ENCODE measurements at places on chromosomes 7 and 10.

DNA sequence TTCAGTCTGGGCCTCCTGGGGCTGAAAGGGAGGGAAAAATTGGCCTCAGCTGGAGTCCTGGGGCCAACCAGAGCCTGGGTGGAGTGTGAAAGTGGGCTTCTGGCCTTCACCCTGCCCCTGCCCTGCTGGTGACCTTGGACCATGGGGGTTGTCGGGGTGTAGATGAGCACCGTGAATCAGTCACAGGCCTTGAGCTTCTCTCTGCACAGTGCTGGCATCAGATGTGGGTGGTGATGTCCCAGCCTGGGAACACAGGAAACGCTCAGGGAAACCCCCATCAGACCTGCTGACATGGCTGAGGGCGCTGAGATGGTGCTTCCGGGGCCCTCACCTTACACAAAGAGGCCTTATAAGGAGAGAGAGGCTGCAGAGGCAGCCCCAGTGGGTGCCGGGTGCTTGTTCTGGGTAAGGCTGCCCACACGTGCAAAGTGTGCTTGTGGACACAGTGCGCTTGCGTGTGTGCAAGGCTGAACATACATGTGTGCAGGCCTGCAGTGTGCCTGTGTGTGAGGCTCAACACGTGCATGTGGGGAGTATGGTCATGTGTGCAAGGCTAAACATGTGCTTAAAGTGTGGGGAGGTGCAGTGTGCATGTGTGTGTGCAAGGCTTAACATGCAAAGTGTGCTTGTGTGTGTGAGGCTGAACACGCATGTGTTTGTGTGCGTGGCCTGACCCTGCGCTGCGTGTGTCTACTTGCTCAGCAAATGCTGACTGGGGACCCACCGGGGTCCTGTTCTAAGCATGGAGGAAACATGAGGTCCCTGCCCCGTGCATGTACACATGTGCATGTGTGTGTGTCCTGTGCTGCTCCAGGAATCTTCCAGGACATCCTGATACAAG lies 6.5 kb downstream of the ARPC1B start:
- peak; percentile 75 for DNase-seq

- DNase-seq: no peak
These were observed 174.5 kb upstream of the KLF14 start for GRCh38 chr7:130908345-130909160.

DNA sequence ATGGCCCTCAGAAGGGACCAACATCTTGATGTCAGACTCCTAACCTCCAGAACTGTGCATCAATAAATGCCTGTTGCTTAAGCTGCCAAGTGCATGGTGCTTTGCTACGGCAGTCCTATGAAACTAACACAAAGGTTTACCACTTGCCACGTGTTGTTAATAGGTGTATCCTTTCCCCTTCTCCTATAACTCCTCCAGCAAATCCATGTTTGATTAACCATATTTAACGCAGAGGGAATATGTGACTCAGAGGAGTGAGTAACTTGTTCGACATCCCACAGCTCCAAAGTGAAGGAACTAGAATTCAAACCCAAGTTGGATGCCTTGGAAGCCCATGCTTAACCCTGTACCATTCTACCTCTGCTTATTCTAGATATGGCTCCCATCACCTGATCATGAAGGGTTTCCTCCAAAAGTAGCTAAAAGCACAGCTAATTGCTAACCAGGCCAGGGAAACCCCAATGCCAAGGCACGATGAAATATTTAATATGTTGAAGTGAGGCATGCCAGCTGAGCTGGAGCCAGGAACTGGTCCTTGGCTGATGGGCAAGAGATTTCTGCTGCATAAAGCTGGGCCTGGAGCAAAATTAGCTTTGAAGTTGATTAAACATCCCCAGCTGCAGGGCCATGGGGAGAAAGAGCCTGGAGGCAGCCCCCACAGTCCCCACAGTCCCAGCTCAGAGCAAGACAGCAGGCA lies 131.9 kb downstream of the C10orf90 start:
- DNase-seq: no peak

DNA sequence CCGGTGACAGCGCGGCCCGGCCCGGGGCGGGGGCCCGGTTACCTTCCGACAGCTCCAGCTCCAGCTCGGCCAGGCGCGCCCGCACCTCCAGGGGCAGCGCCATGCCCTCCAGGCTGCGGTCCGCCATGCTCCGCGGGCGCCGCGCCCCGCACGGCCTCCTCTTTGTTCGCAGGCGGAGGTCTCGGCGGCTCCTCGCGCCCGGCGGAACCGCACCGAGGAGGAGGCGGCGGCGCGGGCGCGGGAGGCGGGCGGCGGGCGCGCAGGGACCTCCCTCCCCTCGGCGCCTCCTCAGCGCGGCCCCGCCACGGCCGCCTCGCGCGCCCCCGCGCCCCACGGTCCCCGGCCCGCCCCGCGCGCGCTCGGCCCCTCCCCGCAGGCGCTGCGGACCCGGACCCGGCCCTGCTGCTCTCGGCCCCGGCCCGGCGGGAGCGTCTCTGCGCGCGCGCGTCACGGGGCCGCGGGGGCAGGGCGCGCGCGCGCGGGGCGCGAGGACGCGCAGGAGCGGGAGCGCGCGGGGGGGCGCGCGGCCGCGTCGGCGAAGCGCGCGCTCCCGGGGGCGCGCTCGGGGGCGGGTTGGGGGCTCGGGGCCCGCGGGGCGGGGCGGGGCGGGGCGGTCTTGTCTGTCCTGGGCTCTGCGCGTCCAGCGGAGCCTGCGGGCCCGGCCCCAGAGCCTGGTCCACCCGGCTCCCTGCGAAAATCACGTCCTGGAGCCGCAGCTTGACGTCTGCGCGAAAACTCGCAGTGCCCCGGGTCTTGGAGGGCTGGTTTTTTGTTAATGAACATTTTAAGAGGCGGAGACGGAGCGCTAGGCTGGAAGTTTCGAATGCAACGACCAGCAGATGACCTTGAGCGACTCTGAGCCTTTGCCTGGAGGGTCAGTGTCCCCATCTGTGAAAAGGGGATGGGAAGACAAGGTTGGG lies at the start of gene DIP2C:
Gene DIP2C (minus strand): TSS at position 217 of the 920 bp plus-strand sequence. CDS start 90 bp downstream, at position 127.
- no peak for DNase-seq

GRCh38 chr10:37754538-37755323 lies 102.7 kb downstream of the ZNF248 start:
- DNase-seq: no peak

DNA sequence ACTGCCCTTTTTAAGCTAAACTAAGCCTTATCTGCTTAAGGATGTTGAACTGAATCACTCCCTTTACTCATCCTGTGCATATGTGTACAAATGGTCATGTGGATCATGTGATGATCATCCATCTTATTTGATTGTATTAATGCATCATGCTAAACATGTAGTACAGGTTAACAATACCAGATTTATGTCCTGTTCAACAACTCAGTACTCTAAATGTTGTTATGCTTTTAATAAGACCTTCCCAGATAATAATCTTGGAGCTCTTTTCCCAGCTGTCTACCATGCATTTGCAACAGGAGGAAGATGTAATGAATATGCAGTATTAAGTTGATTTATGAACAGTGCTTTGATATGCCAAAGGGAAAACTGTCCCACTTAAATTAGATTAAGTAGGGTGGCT lies 318.0 kb downstream of the BICC1 start:
- no peak for DNase-seq

DNA sequence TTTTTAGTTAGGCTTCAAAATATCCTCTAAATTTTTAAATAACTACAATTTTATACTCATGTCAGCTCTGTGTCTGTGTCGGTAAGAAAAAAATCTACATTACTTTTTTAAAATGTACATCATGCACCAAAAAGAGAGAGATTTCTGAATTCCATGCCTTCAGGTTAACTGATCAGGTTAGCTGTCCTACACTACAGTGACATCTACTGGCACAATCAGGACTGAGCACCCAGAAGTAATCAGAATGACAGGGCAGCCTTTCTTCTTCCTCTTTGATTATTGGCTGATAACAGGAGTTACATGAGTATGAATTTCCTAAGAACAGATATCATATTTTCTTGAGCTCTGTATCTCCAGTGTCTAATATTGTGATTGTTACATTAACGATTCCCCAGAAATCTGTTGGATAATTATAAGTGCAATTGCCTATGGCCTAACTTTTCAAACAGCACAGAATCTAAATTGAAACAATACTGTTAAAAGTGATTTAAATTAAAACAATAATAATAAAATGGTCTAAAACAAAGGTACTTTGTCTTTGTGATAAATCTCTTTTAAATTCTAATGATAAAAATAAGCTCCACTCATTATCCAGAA lies 41.8 kb upstream of the HYCC1 start:
- DNase-seq: peak; percentile 1

DNA sequence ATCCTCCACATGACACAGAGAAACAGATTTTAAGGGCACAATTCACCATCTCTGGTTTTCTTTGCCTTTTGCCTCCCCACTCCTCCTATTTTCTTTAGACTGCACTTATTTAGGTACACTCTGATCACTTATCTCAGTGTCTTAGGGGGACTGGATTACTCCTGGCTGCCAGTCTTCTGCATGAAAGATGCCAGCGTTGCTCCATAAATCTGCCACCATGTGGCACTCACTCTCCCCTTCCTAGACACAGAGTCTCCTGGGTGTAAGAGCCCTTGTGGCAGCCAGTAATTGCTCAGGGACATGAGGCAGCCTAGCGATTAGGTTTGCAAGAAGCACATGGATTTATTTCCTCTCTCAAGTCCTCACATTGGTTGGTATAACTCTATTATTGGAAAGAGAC lies 34.5 kb upstream of the RBM20 start:
- DNase-seq: no peak

GRCh38 chr10:62022830-62023229 lies 121.3 kb downstream of the ARID5B start:
- no peak for DNase-seq

- DNase-seq: no peak
These were observed 12.6 kb downstream of the CPA4 start for GRCh38 chr7:130305433-130306042.

GRCh38 chr7:120609136-120609753 lies 248.7 kb downstream of the TSPAN12 start:
- DNase-seq: no peak

GRCh38 chr10:76036962-76037361 lies 605.5 kb downstream of the LRMDA start:
- no peak for DNase-seq

- no peak for DNase-seq
These were observed 100.8 kb downstream of the PRTFDC1 start for GRCh38 chr10:24851629-24852028.

DNA sequence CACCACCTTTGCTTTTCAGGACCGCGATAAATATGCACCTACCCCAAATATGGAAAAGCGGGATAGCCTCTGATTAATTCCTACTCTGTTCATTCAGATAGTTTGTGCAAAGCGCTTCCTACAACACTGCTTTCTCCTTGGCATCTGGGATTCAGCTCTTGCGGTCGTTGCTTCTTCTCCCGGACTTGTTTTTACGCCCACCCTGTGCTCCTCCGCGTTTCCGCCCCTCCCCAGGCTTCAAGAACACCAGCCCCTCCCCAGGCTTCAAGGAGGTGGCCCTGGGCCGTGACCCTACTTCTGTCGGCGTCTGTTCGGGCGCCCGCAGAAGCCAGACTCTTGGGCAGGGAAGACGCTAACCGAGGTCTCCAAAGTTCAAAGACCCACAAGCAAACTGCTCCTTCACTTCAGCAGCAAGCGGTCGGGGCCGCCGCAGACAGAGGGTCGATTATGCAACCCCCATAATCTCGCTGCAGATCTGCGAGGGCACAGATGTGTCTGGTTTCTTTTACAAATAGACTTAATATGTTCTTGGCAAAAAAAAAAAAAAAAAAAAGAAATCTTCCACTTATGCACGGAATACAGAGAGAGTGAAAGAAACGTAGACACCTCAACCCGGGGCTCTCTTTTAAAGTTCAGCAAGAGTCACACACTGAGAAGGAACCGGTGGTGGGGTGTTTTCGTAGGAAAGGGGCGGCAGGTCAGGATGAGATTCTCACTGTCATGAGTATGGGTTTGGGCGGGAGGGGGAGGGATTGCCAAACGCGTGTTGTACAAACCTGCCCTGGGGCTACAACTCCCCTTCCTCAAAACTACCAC lies 1.9 kb downstream of the DLX5 start:
- DNase-seq: no peak

GRCh38 chr10:61063034-61063433 lies 119.0 kb upstream of the RHOBTB1 start:
- no peak for DNase-seq

DNA sequence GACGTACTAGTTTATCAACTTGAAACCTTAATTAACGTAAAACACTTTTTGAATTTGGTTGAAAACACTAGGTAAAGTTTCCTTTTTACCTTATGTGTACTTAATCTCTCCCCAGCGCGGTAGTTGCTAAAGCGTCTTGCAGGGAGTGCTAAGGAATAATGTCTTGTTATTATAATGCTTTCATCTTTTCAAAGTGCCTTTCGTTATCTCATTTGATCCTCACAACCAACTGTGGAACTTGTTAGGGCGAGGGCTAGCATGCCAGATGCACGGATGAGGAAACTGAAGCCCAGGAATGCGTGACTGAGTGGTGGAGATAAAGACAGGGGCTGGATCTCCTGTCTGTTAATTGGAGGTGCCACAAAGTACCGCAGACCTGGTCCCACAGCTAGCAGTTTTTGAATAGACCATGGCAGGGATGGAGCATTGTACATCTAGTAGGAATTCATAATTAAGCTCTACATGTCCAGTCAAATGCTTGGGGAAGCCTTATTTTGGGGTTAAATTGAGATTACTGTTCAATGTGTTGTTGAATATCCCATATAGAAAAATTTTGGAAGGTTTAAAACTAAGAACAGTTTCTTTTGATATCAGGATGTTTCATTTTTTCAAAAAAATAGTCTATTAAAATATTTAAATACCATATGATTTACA lies 234.3 kb downstream of the SH2D4B start:
- no peak for DNase-seq

DNA sequence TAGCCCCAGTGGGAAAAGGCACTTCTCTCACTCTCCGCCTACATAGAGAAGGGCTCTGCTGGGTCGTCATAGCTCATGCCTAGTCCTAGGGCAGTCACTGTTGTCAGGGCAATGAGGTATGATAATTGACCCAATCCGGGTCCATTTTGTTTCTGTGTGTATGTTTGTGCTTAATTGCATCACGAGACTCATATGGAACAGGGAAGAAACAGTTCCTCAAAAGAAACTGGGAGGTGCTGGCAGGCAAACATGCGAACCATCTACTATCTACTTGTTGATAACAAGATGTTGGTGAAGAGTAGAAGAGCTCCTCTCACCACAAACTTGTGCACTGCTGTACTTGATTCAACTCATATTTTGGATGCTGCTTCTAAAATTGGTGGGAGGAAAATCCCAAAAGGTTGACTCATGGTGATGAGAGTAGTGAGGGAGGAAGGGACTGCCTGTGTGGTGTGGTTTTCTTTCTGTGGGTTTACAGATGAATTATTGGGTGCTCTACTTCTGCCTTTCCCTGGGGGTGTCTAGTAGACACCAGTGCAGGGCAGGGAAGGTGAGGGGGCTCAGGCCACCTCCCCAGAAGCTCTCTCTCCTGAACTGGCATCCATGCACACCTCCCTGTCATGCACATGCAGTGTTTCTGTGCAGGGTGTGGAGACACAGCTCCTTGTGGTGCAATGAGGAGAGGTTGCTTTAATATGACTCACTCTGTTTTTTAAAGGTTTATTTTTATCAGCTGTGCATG lies 29.4 kb downstream of the LSMEM1 start:
- no peak for DNase-seq

GRCh38 chr10:74728225-74728624 lies 98.2 kb upstream of the KAT6B start:
- DNase-seq: no peak

GRCh38 chr7:78218876-78219275 lies 420.3 kb downstream of the PHTF2 start:
- DNase-seq: no peak

- DNase-seq: no peak
These were observed 32.4 kb downstream of the CCSER2 start for GRCh38 chr10:84360637-84361365.

- no peak for DNase-seq
These were observed 24.7 kb upstream of the FEZF1 start for GRCh38 chr7:122329145-122329802.
